ENCODE measurements at places on chromosomes 11 and 22.

DNA sequence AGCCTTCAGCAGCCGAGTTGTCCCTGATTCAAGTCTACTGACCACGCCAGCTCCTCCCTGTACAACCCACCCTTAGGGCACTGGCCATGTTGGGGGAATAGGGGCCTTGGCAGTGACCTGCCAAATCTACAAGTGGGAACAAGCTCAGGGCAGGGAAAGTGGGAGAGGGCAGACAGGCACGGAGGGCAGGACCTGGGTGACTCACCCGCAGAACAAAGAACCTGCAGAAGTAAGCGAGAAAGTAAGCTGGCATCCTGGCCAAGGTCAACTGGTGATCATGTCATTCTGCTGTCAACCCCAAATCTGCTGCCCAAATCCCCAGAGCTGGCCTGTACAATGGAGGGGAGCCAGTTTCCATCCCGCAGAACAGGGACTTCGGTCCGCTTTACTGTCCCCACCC lies 7.9 kb upstream of the SCGB1A1 start:
- DNase-seq, result no peak

DNA sequence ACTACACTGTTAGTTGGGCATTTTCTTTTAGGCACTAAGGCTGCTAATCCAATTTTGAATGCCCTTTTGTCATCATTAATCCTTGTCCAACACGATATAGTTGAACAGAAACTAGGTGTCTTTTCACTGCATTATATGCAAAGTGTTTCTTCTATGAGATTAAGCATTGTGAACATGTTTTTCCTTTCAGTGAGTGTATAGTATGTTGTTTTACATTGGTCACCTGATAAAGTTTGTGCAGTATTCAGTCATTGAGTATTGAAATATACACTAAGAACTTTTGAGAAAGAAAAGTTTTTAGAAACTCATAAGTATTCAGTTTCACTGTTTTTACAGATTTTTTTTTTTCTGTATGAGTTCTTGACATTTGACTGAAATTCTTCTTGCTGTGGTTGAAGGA lies 59.0 kb downstream of the ZC3H12C start:
- no peak for DNase-seq

- no peak for DNase-seq
Measured at GRCh38 chr22:21000207-21000986, 1.5 kb downstream of the THAP7 start.

DNA sequence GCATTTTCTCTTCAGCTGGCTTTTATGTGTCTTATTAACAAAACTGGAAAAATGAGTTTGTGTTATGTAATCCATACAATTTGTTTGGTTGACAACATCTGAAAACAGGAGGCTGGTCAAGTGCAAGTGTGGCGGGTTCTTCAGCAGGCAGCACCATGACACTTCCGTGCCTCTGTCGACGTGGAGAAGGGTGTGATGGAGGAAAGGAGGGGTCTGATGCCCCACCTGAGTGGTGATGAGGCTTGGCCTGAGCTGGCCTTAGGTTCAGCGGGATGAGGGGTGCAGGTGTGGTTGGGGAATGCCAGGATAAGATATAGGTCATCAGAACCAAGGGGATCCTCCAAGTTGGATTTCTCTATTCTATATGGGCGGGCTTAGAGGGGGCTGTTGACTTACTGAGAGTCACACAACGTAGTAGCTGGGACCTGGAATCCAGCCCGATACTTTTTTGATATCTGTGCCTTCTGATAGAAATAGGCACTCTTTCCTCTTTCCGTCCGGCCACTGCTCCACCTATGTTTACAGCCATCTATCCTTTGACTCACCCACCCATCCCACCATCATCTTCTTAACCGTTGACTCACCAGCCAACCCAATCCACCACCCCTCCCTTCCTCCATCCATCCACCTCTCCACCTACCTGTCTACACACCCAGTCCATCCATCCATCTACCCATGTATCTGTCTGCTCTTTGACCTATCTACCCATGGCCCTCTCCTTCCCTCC lies 29.0 kb downstream of the SHANK3 start:
- no peak for DNase-seq

DNA sequence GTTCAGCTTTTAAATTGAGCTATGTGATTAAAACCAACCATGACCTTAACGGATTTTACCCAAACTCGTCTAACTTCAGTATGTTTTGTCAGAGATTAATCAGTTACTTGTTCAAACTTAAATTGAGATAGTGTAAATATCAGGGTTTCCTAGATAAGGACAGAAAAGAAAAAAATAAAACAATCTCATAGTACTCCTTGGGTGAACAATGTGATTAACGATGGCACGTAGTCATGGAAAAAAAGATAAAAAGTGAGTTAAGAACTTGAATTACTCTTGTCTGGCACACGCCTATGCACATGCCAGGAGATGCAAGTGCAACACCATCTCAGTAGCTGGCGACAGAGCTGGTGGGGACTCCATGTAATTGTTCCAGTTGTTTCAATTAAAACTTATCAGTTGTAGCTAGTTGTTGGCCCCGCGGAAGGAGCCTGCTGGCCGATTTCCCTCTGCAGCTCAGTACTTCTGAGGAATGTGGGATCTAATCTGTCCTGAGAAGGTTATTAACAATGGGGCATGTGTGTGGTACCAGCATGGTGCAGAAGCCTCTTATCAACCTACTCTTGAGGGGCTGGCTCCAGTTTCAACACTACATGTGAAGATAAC lies 3.0 kb downstream of the RASSF10 start:
- DNase-seq, result peak; percentile 36

GRCh38 chr22:26550498-26551033 lies 38.3 kb upstream of the TFIP11 start:
- DNase-seq, result no peak

GRCh38 chr11:18383388-18384156 lies 10.8 kb upstream of the LDHA start:
- DNase-seq, result peak; percentile 78

GRCh38 chr22:30283342-30283741 lies 6.0 kb downstream of the CASTOR1 start:
- DNase-seq, result no peak

GRCh38 chr22:38023045-38023444 lies 34.2 kb upstream of the PICK1 start:
- no peak for DNase-seq

DNA sequence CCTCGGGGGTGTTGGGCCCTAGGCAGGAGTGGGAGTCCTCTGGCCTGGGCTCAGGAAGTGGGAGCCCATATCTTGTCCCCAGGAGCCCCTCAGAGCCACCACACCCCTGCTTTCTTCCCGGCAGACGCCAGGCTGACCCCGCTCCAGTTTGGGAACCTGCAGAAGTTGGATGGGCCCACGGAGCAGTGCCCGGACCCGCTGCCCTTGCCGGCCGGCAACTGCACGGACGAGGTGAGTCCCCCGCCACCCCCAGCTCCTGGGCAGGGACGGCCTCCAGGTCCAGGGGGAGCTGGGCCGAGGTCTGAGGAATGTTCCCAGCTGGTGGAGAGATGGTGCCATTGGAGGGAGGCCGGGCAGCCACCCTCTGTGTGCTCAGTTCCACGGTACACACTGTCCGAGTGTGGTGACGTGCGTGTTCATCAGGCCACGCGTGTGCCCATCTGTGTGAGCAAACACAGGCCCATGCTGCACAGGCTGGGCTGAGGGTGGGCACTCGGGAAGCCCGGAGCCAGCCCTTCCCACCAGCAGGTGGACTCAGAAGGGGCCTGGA lies 4.8 kb downstream of the MUC5B start:
- no peak for DNase-seq

DNA sequence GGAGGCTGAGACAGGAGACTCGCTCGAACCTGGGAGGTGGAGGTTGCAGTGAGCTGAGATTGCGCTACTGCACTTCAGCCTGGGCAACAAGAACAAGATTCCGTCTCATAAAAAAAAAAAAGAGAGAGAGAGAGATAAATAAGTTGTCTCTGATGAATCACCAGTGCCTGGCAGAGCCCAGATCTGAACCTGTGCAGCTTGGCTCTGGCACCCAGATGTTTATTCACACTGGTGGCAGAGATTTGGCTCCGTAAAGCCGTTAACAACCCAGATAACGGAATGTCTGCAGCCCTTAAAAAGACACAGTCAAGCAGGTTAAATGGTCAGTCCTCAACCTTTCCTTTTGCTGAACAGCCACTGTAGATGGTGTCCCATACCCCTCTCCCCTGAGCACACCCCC lies 33.5 kb upstream of the RTL6 start:
- DNase-seq, result no peak

GRCh38 chr11:46345131-46345597 lies 2.1 kb upstream of the DGKZ start:
- no peak for DNase-seq

- no peak for DNase-seq
Measured at GRCh38 chr11:76194872-76195668, 11.2 kb downstream of the WNT11 start.

GRCh38 chr11:11383995-11384394 lies 30.9 kb upstream of the CSNK2A3 start:
- no peak for DNase-seq

GRCh38 chr22:49197505-49197904 lies 630.2 kb downstream of the BRD1 start:
- no peak for DNase-seq

- DNase-seq, result no peak
Measured at GRCh38 chr11:30381879-30382278, 59.0 kb downstream of the ARL14EP start.

GRCh38 chr11:45614196-45614828 lies 51.1 kb downstream of the CHST1 start:
- DNase-seq, result no peak

DNA sequence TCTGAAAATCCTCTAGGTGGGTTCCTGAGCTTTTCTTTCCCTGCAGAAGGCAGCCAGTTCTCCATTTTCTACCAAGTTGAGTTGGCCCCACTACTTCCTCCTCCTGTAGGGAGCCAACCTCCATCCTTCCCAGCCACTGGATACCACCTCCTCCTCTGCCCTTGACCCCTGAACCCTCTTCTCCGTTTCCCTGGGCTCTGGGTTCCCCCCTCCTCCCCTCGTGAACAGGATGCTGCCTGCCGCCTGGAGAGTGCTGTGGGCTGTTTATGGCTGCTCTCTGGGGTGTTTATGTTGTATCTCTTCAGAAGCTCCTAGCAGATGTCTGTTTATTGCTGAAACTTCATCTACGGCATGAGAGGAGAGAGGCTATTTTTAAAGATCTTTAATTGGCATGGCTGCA lies 8.6 kb downstream of the MICAL2 start:
- DNase-seq, result no peak

DNA sequence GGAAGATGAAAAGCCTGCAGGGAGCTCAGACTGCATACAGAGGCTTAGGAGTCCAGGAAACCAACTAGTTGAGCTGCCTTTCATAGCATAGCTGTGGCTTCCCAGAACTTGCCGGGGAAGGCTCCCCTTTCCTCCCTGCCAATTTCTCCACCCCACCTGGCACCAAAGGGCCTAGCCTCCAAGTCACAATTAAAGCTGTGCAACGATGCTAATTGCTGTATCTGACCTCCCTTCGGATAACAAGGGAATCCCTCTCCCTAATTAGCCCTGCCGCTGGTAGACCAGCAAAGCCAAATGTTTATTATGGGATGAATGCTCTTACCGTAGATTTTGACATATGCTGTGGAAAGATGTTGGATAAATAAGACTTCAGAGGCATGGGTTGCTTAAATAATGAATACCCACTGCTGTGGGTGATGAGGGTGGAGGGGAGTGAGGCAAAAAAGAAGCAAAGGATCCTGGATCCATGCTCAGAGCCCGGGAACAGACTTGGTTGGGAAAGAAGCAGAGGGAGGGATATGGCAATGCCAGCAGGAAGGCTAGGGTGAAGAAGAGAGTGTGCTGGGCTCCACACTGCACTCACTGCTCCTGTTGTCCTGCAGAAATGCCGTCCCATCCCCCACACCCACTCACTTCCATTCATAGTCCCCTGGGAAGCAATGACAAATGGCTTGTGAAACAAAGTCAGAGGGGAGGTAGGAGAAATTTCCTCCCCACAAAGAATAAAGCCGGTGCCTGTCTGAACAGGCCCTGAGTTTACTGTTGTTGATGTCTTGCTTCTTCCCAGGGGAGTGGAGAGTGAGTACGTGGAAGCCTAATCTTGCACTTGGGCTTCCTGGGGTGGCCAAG lies 608.1 kb upstream of the CADM1 start:
- no peak for DNase-seq

- DNase-seq, result no peak
Measured at GRCh38 chr11:88307749-88308425, 29.6 kb downstream of the CTSC start.

DNA sequence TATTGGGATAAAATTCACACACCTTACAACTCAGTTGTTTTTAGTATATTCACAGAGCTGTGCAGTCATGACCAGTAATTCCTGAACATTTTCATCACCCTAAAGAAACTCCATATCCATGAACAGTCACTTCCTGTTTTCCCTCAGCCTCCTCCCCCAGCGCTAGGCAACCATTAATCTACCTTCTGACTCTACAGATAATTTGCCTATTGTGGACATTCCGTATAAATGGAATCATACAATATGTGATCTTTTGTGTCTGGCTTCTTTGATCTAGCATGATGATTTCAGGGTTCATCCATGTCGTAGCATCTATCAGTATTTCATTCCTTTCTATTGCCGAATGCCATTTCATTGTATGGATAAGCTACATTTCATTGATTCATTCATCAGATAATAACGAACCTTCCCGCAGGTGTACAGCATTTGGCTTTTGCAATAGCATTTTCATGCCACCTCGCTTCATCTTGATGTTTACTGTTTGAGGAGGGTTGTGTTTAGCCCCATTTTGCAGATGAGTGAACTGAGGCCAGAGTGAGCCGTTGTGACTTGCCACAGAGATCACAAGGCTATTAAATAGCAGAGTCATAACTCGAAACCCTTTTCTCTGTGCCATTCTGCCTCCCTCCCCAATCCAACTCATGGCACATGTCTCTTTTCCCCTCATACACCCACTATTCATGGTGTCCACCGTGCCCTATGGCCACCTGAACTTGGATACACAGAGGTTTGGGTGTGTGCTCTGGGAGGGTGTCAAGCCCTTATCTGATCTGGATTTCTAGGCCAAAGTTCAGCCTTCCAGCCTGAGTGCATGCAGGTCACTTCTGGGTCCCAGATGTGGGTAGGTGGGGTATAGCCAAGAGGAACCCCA lies 11.1 kb upstream of the MYH9 start:
- peak; percentile 44 for DNase-seq

GRCh38 chr11:96753997-96754396 lies 364.2 kb downstream of the JRKL start:
- no peak for DNase-seq
